ENCODE measurements at places on chromosomes 7 and 10.
A peak's percentile ranks its signal among the peaks of the same experiment; 100 is the strongest.

DNA sequence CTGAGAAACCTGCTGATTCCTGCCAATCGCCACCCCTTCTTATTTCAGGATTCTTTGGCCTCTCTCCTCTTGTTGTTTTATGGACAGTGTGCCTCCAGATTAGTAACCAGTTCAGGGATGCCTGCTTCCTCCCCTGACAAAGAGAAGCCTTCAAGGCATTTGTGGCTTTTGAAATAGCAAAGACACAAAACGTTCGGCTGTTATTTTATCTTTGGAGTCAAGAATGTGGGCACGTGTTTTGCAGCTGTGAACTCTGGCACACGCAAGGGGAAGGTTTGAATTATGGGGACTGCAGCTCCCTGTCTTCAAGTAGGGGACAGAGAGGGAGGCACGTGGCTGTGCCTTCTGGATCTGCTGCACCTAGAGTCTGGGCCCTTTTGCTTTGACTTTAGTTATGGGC is 157.9 kb upstream of the GRB10 start:
- no peak for DNase-seq

DNA sequence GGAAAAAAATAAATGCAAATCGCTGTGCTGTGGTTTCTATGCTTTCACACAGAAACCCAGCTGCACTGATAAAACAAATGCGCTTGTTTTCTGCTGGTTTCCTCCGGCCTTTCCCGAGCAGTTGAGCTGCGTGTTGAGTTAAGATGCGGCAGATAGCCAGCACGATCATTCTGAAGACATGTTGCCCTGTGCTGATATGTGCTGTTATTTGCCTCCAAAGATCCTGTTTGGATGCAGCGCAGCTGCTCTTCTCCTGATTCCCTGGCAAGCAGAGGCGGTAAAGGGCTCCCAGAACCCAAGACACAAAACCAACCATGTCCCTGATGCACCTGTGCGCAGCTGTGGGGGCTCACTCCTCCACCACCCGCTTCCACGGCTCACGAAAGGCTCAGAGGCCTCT is 225.4 kb downstream of the PAXIP1 start:
- DNase-seq: no peak

DNA sequence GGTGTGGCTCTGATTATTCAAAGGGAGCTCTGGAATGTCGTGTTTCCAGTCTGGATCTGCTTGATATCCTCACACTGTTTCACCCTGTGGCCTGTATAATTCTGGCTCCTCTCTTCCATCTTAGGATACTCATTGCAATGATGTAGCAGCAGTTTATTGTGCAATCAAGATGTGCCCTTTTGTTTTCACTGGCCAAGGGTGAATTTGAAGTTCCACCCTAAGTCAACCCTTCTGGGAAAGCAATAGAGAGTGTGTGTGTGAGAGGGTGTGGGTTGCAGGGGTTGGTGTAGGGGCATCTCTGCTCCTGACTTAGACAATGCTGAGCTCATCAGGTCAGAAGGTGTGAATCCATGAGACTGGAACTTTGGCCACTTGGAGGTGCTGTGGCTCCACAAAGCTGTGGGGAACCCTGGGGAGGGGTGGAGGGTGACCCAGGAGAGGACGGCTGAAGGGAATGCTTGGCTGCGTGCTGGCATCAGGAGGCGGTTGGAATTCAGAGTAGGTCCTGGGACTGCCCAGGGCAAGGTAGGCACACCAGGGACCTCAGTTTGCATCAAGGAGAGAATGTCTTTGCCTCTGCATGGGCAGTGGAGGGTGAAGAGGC is 118.0 kb upstream of the PRSS58 start:
- peak; percentile 88 for DNase-seq

DNA sequence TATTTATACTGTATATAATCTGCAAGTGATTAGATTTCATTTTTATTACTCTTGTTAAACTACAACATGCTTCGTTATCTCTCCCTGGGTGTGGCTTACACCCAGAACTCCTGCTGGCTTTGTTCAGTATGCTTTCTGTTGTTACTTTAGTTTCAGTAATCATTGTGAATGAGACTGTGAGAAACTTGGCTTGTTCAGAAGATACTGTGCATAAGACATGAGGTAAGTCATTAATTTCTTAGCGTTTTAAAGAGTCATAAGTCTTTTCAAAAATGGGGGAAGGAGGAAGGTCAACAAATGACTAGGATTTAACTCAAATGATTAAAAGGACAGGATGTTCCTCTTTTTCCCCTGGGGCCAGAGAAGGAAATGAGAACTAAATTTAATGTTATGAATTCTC is 11.6 kb upstream of the ADD3 start:
- DNase-seq: no peak

DNA sequence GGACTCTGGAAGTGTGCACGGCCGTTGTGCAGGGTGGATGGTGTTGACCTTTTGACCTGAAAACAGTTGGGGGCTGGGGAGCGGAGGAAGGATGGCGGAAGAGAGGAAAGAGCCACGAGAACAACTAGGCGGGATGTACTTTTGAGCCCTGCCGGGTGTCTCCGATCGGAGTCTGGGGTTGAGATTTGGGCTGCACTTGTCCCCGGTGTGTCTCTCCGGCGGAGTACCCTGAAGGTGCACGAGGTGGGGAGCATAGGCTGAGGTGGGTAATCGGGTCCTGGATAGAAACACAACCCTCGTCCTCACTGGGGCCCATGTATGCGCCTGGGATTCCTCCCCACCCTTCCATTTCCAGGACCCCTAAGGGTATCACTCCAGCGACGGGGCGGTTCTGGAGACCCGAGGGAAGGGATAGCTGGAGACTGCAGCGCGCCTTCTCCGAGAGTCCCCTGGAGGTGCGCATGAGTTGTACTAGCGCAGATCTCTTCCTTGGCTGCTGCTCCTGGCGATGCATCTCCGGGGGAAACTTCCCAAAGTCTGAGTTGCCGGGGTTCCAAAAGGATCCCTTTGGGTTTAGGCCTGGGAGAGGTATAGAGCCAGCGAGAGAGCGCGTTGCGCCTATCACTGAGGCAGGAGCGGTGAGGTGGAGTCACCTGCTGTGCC is 4.6 kb upstream of the HMX2 start:
- peak; percentile 66 for DNase-seq

GRCh38 chr7:101923602-101923985 is 106.2 kb downstream of the CUX1 start:
- DNase-seq: no peak

DNA sequence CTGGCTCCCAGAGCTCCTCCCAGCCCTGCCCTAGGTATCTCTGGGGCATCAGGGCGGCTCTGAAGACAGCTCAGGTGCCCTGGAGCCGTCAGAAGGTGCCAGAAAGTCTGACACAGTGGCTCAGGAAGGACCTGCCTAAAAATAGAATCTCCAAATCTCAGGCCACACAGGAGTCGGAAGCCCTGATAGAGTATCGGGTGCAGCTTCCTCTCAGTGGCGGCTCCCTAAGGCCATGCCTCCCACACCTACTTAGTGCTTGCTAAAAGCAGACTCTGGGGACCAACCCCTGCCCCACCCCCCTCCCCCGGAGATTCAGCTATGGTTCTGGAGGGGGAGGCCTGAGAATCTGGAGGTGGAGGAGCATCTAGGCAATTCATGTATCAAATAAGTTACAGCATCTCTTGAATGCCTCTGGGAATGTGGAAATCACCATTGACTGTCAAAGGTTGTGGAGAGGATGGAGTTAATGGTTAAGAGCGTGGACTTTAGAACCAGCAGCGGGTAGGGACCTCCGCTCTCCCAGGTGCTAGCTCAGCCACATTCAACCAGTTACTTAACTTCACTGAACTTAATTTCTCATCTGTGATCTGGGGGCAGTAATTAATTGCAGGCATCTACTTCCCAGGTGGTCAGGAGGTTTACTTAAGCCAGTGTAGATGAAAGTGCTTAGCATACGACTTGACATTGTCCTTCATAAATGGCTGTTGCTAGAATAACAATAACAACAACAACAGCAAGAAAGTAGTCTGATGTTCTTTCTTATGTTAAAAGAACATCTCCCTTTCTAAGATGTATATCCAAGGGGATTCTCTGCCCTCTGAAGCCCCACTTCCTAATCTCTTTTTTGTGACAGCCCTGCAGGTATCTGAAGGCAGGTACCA is 38.6 kb upstream of the MXI1 start:
- DNase-seq: peak; percentile 87

GRCh38 chr10:14299556-14299955 is 31.2 kb downstream of the FRMD4A start:
- DNase-seq: no peak

- no peak for DNase-seq
Measured at GRCh38 chr10:131626274-131626673, 274.5 kb upstream of the PPP2R2D start.

GRCh38 chr10:110651044-110651958 is 7.2 kb downstream of the RBM20 start:
- no peak for DNase-seq

DNA sequence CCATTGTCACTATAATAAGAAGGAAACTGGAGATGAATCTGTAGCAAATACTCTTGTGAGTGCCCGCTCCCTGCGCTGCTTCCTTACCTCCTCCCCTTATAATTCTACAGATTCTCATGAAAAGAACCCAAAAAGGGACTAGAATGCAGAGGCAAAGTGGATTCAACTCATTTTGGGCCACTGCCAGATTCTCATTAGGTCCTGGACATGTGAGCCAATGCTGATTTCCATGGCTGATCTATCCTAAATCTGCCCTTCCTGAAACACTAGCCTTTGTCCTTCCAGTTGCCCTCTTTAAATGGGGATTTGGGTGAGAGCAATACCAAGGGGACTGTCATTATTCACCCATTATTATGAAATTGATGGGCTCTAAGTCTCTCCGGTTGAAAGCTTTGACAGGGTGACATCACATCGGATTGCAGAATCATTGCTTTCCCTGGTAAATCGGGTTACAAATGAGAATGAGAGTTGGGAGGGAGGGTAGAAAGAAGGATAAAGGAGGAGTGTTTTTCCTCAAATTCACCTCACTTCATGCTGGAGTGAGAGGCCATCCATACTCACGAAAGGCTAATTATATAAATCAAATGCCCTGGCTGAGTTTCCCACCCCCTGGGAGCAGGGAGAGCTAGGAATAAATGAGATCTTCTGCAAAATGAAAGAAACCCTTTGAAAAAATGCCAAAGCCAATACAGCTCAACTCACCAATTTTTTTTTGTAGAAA is 37.5 kb downstream of the PTN start:
- no peak for DNase-seq

DNA sequence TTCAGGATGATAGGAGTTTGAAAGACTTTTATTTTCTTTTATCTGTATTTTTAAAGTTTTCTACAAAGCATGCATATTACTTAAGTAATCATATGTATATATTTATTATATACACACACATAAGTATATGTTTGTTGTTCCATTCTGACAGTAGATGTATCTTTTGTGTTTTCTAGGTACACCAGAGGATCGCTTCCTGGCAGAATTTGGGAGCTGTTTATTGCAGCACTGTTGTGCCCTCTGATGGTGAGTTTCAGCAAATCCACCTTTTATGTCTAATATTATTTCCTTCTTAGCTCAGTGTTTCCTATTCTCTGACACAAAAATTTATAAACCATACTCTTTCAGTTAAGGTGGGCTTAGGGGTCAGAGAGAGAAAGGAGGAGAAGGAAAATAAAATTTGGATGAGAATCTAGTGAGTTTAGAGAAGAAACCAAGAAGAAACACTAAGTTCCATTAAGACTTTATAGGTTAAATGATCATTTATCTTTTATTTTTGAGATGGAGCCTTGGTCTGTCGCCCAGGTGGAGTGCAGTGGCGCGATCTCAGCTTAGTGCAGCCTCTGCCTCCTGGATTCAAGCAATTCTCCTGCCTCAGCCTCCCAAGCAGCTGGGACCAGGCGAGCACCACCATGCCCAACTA is 59.2 kb upstream of the OIT3 start:
- DNase-seq: peak; percentile 76

DNA sequence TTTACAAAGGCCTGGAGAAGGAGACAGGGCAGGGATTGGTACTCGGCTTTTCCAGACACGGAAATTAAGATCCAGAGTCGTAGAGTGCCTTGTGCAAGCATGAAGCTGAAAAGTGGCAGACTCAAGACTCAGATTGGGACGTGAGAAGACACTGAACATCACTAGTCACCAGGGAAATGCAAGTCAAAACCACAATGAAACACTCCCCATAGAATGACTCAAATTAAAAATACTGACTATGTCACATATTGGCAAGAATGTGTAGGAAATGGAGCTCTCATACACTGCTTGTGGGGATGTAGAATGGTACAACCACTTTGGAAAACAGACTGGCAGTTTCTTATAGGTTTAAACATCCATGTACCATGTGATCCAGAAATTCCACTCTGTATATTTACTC is 472.0 kb downstream of the RPS24 start:
- no peak for DNase-seq

Measured in GM23338 (cell line).